Foreskin keratinocyte (primary cell): ENCODE measurements at places on chromosomes 11 and 22. TPM values are rescaled to one million over a fixed set of nuclear protein-coding genes. Genes with fewer than 3 reads are reported as not detected.

DNA sequence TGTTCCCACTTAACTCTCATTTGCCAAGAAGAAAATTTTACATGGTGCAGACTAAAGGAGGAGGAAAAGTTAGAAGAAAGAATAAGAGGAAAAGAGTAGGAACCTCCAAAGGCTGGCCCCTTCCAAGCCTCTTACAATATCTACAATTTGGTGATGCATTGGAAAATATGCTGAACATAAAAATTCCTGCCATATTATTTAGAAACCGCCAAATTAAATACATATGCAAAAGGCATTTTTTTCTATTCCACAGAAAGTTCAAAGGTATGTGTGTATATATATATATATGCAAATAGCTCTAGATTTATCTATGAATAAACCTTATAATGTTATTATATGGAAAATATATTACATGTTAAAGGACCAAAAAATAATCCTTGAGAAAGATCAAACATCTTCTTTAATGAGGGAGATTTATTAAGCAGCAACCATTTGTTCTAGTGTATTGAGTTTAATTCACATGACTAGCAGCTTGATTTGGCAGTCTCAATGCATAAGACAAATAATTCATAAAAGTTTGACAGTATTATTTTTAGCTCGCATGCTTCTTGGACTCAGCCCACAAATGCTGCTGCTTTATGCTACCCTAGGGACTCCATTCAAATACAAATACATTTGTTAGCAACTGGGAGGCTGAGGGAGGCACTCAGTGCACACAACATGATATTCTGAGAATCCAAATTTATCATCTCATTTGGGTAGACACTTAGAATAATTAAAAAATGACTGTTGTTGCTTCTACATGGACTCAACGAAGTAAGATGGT is 184.9 kb downstream of the SBF2 start:
- no peak for DNase-seq

DNA sequence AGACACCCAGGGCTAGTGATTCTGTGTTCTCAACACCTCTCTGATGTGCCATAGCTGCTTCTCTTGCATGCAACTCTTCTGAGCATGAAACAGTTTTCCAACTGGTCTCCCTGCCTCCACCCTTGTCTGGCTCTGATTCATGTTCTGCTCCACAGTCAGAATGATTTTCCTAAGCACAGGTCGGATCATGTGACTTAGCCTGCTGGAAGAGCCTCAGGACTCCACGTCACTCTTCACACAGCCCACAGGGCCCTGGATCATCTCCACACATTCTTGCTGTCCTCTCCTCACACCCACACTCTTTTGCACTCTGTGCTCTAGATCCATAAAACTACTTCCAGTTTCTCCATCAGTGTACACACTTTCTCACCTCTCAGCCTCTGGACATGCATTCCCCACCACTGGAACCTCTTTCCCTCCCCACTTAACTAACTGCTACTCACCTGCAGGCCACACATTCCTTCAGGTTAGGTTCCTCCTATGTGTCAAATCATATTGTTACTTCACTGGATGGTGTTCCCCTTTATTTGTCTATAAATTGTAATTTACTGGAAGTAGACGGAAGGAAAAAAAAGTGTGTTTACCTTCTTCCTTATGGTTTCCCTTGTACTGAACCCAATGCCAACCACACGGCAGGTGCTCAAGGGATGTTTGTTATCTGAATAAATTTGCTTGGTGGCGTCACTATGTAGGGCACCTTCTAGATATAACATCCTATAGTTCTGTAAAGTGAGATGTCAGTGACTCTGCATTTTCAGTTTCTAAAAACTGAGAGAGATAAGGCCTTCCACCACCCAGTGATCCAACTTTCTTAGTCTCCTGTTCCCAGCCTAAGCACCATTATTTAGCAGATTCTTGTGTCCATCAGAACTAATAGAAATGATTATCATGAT is 133.7 kb downstream of the ETS1 start:
- DNase-seq, result peak; percentile 91

GRCh38 chr22:40024201-40025061 is 29.7 kb downstream of the FAM83F start:
- no peak for DNase-seq

GRCh38 chr22:21603973-21604372 is 25.8 kb downstream of the YDJC start:
- no peak for DNase-seq

- no peak for DNase-seq
Observed at GRCh38 chr11:126925321-126926093, 75.1 kb downstream of the KIRREL3 start.

The FAT3 gene
- total RNA-seq, result 0.44 and 0.46 TPM in 2 replicates

DNA sequence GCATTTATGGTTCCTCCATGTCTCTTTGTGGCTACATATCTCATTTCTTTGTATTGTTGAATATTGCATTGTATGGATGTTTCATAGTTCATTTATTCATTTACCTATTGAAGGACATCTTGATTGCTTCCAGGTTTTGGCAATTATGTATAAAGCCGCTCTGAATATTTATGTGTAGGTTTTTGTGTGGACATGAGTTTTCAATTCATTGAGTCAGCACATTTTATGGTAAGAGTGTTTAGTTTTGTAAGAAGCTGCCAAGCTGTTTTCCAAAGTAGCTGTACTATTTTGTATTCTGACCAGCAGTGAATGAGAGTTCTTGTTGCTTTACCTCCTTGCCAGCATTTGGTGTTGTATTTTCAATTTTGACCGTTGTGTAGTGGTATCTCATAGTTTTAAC is 39.2 kb downstream of the KDM2A start:
- DNase-seq, result no peak

The INS gene
- total RNA-seq, result not detected in 2 replicates

GRCh38 chr22:46290121-46290842 is 6.4 kb upstream of the GTSE1 start:
- no peak for DNase-seq
